Peyer's patch (tissue), 4 donors: ENCODE measurements at places on chromosomes 3 and 15. TPM values are rescaled to one million over a fixed set of nuclear protein-coding genes. Genes with fewer than 3 reads are reported as not detected.

The CCDC39 gene
- total RNA-seq: not detected

GRCh38 chr15:21267226-21267625 lies 173.1 kb downstream of the POTEB3 start:
- no peaks in the 10 kb centered on the region for H3K36me3 ChIP-seq
- no peak for DNase-seq
- no peak overlapping the region for H3K4me3 ChIP-seq
- no peaks in the 10 kb centered on the region for H3K4me1 ChIP-seq

DNA sequence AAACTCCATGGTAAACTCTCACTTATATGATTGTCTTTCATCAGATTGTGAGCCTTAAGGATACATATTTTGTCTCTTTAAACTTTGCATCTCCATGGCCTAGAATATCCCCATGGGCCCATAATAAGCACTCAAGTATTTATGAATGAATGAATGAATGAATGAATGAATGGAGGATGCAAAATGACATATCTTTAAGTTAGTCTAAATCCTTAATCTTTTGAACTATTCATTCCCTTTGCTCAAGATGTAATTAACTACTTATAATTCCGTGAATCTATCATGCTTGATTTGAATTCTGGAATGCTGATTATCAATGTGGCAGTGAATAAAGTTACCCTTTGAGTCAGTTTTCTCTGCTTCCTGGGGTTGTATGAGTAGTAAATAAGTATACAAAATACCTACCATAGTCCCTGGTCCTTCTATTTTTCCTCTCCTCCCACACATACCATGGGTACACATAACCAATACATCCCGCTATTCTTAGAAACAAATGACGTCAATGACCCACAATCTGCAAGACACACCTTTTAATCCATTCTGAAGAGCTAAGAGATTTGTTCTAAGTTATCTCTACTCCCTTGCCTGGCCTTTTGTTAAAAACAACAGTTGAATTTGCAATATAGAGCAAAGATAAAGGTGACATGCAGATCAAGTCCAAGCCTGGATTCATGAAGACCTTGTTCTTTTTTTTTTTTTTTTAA lies 94.5 kb downstream of the FBN1 start:
- no peak overlapping the region for H3K27ac ChIP-seq
- H3K36me3 ChIP-seq: no peaks in the 10 kb centered on the region
- H3K27me3 ChIP-seq: no peaks in the 10 kb centered on the region
- H3K4me1 ChIP-seq: no peaks in the 10 kb centered on the region
- H3K4me3 ChIP-seq: no peak overlapping the region
- no peak for DNase-seq

The VEPH1 gene
- not detected for total RNA-seq

GRCh38 chr15:46151786-46152185 lies 517.0 kb downstream of the SQOR start:
- no peak overlapping the region for H3K4me3 ChIP-seq
- no peak for DNase-seq
- H3K4me1 ChIP-seq: no peaks in the 10 kb centered on the region
- no peak overlapping the region for H3K27ac ChIP-seq
- H3K27me3 ChIP-seq: no peaks in the 10 kb centered on the region

DNA sequence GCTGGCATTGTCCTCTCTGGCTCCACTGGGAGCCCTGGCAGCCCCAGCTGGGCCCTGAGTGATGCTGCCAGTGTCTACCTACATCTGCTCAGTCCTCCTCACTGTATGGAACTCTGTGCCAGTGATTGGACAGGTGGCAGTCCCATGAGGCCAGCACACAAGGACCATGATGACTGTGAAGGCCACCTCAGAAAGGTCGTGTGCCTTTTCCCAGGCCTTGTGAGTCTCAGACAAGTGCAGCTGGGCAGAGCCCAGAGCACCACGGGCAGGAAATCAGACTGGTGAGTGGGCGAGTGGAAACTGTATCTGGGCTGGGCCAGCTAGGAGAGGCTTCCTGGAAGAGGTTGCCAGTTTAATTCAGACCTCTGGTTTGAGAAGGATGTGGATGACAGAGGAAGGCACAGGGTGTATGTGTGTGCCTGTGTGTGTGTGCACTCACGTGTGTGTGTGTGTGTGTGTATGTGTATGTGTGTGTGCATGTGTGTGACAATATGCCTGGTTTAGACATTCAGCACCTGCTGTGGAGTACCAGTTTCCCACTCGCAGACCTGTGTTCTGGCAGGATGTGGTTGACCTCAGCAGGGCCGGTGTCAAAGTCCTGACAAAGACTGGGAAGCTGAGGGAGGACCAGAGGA lies 7.0 kb downstream of the MAPKAPK3 start:
- no peaks in the 10 kb centered on the region for H3K36me3 ChIP-seq
- no peak overlapping the region for H3K4me3 ChIP-seq
- no peak for DNase-seq
- peaks cover 34% of the 10 kb centered on the region for H3K4me1 ChIP-seq
- H3K27me3 ChIP-seq: no peaks in the 10 kb centered on the region

- peaks cover 43% of the 10 kb centered on the region for H3K4me1 ChIP-seq
- no peaks in the 10 kb centered on the region for H3K36me3 ChIP-seq
- DNase-seq: no peak
- no peak overlapping the region for H3K27ac ChIP-seq
- H3K4me3 ChIP-seq: no peak overlapping the region
Measured at GRCh38 chr3:52193065-52193464, 4.9 kb upstream of the ALAS1 start.

The LINS1 gene
- 24.9 TPM for total RNA-seq

The MYL3 gene
- total RNA-seq: not detected

The SI gene
- total RNA-seq: 33.8 TPM

The TRPM1 gene
- total RNA-seq: not detected

GRCh38 chr3:80097674-80098073 lies 329.9 kb upstream of the ROBO1 start:
- no peaks in the 10 kb centered on the region for H3K4me1 ChIP-seq
- DNase-seq: no peak
- H3K27ac ChIP-seq: no peak overlapping the region
- no peaks in the 10 kb centered on the region for H3K27me3 ChIP-seq

GRCh38 chr3:141105828-141106628 lies 54.9 kb downstream of the SPSB4 start:
- DNase-seq: no peak
- no peak overlapping the region for H3K27ac ChIP-seq
- no peak overlapping the region for H3K4me3 ChIP-seq
- H3K36me3 ChIP-seq: no peaks in the 10 kb centered on the region

GRCh38 chr3:174346571-174346970 lies 512.6 kb upstream of the NAALADL2 start:
- DNase-seq: no peak
- H3K36me3 ChIP-seq: no peaks in the 10 kb centered on the region
- H3K4me3 ChIP-seq: no peak overlapping the region
- H3K27me3 ChIP-seq: no peaks in the 10 kb centered on the region

- H3K27ac ChIP-seq: no peak overlapping the region
- H3K27me3 ChIP-seq: no peaks in the 10 kb centered on the region
- no peak overlapping the region for H3K4me3 ChIP-seq
- no peaks in the 10 kb centered on the region for H3K4me1 ChIP-seq
Measured at GRCh38 chr3:162395496-162395895, 898.9 kb downstream of the OTOL1 start.

DNA sequence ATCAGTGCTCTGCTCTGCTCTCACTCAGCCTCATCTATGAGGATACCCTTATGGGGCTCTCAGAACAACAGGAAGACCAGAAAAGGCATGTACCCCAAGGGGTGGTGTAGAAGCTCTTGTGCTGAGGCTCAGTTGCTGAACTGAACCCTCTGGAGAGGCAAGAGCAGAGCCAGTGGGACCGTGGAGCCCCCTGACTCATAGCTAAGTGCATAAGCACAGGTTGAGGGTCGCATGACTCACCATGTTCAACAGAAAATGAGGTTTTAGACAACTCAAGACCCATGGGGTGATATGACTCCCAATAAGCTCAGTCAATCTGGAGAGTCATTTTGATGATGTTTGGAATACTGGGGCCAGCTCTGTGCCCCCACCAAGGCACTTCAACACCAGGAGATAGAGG lies 37.3 kb downstream of the CRYGS start:
- no peak overlapping the region for H3K27ac ChIP-seq
- no peaks in the 10 kb centered on the region for H3K4me1 ChIP-seq
- DNase-seq: no peak

DNA sequence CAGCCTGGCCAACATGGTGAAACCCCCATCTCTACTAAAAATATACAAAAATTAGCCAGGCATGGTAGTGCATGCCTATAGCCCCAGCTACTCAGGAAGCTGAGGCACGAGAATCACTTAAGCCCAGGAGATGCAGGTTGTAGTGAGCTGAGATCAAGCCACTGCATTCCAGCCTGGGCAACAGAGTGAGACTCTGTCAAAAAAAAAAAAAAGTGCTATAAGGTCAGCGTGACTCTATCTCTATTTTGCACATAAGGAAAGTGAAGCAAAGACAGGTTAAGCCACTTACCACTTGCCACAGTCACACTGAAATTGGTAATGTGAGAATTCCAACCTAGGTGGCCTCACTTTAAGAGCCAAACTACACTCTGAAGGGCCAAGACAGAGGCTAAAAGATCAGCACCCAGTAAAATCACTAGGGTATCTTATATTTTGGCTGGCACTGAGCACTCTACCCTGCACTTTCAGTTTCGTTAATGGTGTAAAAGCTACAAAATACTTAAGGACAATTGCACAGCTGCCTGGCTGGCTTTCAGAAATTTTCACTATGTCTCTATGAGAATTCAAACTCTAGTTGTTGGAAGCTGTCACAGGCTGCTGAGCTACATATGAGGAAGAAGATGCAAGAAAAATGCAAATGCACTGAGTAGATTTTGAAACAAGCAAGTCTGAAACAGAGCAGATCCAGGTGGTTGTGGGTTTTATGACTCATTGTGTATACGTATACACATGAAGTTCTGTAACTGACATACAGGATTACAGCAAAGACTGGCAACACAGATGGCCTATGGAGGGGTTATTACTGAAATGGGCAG lies 32.7 kb downstream of the TRANK1 start:
- peak overlapping the region; percentile 71 for H3K27ac ChIP-seq
- no peaks in the 10 kb centered on the region for H3K27me3 ChIP-seq
- no peak overlapping the region for H3K4me3 ChIP-seq
- no peaks in the 10 kb centered on the region for H3K4me1 ChIP-seq
- H3K36me3 ChIP-seq: no peaks in the 10 kb centered on the region

- H3K36me3 ChIP-seq: no peaks in the 10 kb centered on the region
- H3K27me3 ChIP-seq: no peaks in the 10 kb centered on the region
- H3K4me1 ChIP-seq: no peaks in the 10 kb centered on the region
- no peak overlapping the region for H3K4me3 ChIP-seq
- DNase-seq: no peak
Measured at GRCh38 chr3:16498130-16498890, 15.2 kb downstream of the RFTN1 start.

GRCh38 chr3:46114323-46114988 lies 87.2 kb upstream of the XCR1 start:
- DNase-seq: no peak
- H3K27me3 ChIP-seq: no peaks in the 10 kb centered on the region
- no peaks in the 10 kb centered on the region for H3K4me1 ChIP-seq
- no peak overlapping the region for H3K4me3 ChIP-seq

DNA sequence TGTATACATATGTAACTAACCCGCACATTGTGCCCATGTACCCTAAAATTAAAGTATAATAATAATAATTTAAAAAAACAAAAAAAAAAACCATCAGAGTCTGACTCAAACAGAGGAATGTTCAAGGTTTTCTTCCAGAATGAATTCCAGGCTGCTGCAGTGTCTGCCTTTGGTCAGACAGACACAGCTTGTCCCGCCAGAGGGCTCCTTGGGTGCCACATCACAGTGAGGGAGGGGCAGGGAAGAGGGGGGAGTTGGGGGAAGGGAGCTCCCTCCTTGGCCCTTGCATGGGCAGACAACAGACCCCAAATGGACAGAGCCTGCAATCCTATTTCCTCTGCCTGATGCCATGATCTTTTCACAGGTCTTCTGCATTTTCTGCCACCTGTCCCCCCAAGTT lies 36.5 kb downstream of the ITGB5 start:
- no peaks in the 10 kb centered on the region for H3K36me3 ChIP-seq
- no peak overlapping the region for H3K4me3 ChIP-seq
- DNase-seq: no peak
- H3K27me3 ChIP-seq: no peaks in the 10 kb centered on the region
- no peak overlapping the region for H3K27ac ChIP-seq

- no peak overlapping the region for H3K27ac ChIP-seq
- no peaks in the 10 kb centered on the region for H3K4me1 ChIP-seq
- no peaks in the 10 kb centered on the region for H3K36me3 ChIP-seq
- H3K4me3 ChIP-seq: no peak overlapping the region
Measured at GRCh38 chr15:27903405-27903804, 195.7 kb downstream of the OCA2 start.

GRCh38 chr3:51681453-51681852 lies 10.4 kb downstream of the TEX264 start:
- no peaks in the 10 kb centered on the region for H3K27me3 ChIP-seq
- peak; percentile 71 for DNase-seq
- peak overlapping the region; percentile 3 for H3K27ac ChIP-seq
- peak overlapping the region; percentile 2 for H3K4me3 ChIP-seq
- no peaks in the 10 kb centered on the region for H3K4me1 ChIP-seq

- H3K27me3 ChIP-seq: no peaks in the 10 kb centered on the region
- no peak overlapping the region for H3K27ac ChIP-seq
- H3K4me3 ChIP-seq: no peak overlapping the region
- no peaks in the 10 kb centered on the region for H3K36me3 ChIP-seq
- no peak for DNase-seq
- no peaks in the 10 kb centered on the region for H3K4me1 ChIP-seq
Measured at GRCh38 chr3:83218383-83219200, 1457.1 kb upstream of the GBE1 start.

The ANKRD63 gene
- not detected for total RNA-seq

The VWA5B2 gene
- total RNA-seq: 8.3 TPM

DNA sequence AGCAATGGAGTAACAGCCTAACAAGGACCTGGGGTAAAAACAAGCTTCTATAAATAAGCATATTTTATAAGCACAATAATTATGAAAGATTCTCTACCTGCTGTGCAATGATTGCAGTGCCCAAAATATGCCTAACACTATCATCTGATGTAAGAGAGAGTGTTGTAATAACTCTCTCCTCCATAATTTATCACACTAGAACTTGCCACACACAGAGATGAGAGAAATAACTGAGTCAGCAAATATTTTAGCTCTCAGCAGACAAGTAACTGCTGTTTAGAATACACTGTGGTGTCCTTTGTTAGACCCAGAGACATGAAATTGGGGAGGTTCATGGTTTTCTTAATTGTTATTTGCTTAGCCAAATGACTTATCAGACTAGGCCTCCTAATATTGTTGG lies 105.3 kb upstream of the ACP3 start:
- H3K27me3 ChIP-seq: no peaks in the 10 kb centered on the region
- no peaks in the 10 kb centered on the region for H3K4me1 ChIP-seq
- no peaks in the 10 kb centered on the region for H3K36me3 ChIP-seq

The MYO9A gene
- total RNA-seq: 47.3 TPM

The RBPMS2 gene
- total RNA-seq: 3.9 TPM

The CATSPER2 gene
- 9.3 TPM for total RNA-seq

- no peak for DNase-seq
- H3K36me3 ChIP-seq: no peaks in the 10 kb centered on the region
- H3K27me3 ChIP-seq: no peaks in the 10 kb centered on the region
- no peaks in the 10 kb centered on the region for H3K4me1 ChIP-seq
Measured at GRCh38 chr3:76943671-76944070, 96.2 kb upstream of the ROBO2 start.

- peaks cover 4% of the 10 kb centered on the region for H3K27me3 ChIP-seq
- H3K4me1 ChIP-seq: no peaks in the 10 kb centered on the region
Measured at GRCh38 chr3:128504963-128505730, 12.1 kb upstream of the GATA2 start.

- H3K36me3 ChIP-seq: no peaks in the 10 kb centered on the region
- H3K4me1 ChIP-seq: no peaks in the 10 kb centered on the region
- DNase-seq: no peak
Measured at GRCh38 chr15:85024509-85025336, 43.1 kb downstream of the PDE8A start.

The EOMES gene
- total RNA-seq: not detected

GRCh38 chr15:60525341-60526039 lies 46.5 kb upstream of the ICE2 start:
- H3K36me3 ChIP-seq: no peaks in the 10 kb centered on the region
- no peaks in the 10 kb centered on the region for H3K4me1 ChIP-seq
- DNase-seq: no peak
- no peak overlapping the region for H3K27ac ChIP-seq
- no peak overlapping the region for H3K4me3 ChIP-seq
